ENCODE measurements at places on chromosomes 12 and 14.

DNA sequence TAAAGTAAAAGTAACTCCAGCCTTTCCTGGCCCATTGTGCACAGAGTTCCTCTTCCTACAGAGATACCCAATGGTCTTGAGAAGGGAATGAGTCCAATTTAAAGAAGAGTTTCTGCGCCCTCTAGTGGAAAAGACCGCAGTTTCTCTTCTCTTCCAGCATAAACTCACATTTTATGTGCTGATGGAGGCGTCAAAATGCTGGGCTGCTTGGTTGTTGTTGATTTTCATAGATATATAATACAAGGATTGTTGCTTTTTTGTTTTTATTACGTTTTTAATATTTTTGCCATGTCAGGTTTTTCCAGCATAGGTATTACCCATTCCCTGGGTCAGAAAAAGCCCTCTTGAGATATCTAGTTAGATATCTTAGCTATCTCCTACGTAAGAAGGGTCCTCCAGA lies 356.9 kb upstream of the STXBP6 start:
- no peak for DNase-seq

- no peak for DNase-seq
These were observed 1019.2 kb downstream of the AACS start for GRCh38 chr12:126084480-126084879.

GRCh38 chr14:80325688-80326087 lies 114.4 kb upstream of the DIO2 start:
- DNase-seq, result no peak

- no peak for DNase-seq
These were observed 425.2 kb downstream of the RPS29 start for GRCh38 chr14:49160983-49161382.

- DNase-seq, result no peak
These were observed 158.8 kb upstream of the SRRM4 start for GRCh38 chr12:118822512-118822911.

DNA sequence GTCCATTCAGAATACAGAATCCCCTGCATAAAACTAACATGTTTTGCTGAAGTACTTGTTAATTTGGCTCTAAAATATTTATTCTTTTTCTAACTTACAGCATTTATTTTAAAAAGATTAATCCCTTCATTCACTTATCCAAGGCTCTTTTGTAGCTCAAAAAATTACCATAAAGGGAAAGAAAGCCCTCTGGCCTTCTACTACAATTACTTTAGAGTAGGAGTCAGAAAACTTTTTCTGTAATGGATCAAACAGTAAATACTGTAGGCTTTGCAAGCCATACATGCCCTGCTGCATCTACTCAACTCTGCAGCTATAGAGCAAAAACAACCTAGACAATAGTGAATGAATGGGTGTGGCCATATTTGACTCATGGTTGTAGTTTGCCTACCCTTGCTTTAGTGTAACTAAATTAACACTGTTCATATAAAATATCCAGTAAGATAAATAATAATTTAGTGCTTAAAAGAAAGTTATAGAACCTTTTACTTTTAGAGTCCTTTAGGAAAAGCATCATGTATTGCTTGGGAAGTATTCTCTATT lies 74.2 kb upstream of the ZFP36L1 start:
- DNase-seq, result no peak

- DNase-seq, result no peak
These were observed 305.5 kb downstream of the AEBP2 start for GRCh38 chr12:19744705-19745218.

GRCh38 chr14:102217399-102217798 lies 77.7 kb downstream of the WDR20 start:
- DNase-seq, result no peak

- no peak for DNase-seq
These were observed 26.8 kb upstream of the BDKRB2 start for GRCh38 chr14:96177766-96178375.

Data from GM19239 (cell line).